Myocyte (in vitro differentiated cells): ENCODE measurements at places on chromosomes 13 and 19. TPM values are rescaled to one million over a fixed set of nuclear protein-coding genes. Genes with fewer than 3 reads are reported as not detected.
A peak's percentile ranks its signal among the peaks of the same experiment; 100 is the strongest.

- DNase-seq = no peak
These were observed 70.1 kb downstream of the LRRC63 start for GRCh38 chr13:46281779-46282178.

DNA sequence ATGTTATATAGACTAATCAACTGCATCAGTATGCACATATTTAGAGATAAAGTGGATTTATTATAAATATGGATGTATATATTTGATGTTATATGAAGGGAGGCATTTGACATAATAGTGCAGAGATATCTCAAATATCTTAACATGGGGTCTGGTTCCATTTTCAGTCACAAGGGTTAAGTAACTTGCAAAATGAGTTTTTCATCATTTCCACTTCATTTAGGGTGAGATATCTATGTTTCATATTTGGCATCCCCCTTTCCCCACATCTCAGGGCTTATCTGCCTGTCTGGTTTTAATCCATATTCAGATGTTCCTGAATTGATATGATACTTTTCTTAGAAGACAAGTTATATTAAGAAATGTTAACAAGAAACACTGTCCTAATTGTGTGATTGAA, 2141.2 kb downstream of the PCDH9 start:
- no peak for DNase-seq

DNA sequence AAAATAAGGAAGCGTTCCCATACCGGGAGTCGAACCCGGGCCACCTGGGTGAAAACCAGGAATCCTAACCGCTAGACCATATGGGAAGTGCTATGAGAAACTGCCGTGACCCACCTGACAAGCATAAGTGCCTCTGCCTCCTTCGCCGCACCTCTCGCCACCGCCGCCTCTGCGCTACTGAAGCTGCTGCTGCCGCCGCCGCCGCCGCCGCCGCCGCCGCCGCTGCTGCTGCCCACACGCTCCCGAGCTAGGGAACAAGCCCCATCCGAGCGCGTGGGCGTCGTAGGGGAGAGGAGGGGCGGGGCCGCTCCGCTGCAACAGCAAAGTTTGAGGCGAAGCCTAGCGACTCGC, 610 bp upstream of the WBP4 start:
- no peak for DNase-seq

DNA sequence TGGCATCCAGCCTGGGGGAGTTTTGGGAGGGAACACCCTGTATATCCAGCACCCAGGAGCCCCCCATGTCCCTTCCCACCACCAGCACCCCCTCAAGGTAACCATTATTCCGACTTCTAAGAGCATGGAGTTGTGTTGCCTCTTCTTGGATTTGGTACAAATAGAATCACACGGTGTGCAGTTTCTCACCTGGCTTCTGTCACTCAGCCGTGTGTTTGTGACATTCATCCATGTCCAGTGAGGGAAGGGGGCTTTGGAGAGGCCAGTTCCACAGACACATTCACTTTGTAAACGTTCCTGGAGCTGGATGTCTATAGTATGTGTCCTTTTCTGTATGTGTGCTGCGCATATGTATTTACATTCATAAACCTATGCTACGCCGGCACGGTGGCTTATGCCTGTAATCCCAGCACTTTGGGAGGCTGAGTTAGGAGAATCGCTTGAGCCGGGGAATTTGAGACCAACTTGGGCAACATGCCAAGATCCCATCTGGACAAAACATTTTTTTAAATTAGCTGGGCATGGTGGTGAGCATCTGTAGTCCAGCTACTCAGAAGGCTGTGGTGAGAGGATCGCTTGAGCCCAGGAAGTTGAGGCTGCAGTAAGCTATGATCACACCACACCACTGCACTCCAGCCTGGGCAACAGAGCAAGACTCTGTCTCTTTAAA, 36.6 kb downstream of the MYH14 start:
- peak; percentile 7 for DNase-seq

Gene NFIX
- 17.7 and 23.3 TPM in 2 replicates for total RNA-seq

Gene KASH5
- not detected in 2 replicates for total RNA-seq
